ENCODE measurements at places on chromosomes 3 and 15. TPM values are rescaled to one million over a fixed set of nuclear protein-coding genes. Genes with fewer than 3 reads are reported as not detected.

- no peak for DNase-seq
Measured at GRCh38 chr3:126996905-126997304, 14.0 kb downstream of the PLXNA1 start.

GRCh38 chr3:8436661-8437287 lies 64.8 kb upstream of the LMCD1 start:
- no peak for DNase-seq

Gene ATP13A5
- not detected for total RNA-seq

- no peak for DNase-seq
Measured at GRCh38 chr15:33908406-33908805, 59.9 kb upstream of the CHRM5 start.

DNA sequence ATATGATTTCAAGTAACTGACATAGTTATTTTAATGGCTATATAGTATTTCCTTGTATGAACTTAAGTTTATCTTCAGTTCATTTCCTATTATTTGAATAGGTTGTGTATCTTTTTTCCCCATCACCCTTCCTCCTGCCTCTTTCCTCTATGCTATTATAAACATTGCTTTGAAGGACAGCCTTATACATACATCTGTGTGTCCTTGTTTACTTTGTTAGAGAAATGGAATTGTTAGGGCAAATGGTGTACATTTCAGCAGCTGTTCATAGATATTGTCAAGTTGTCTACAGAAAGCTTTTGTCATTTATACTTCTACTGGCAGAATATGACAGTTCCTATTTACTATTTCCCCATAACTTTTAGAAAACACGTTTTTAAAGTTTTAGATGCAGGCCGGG lies 18.4 kb downstream of the AKAP13 start:
- DNase-seq, result no peak

- no peak for DNase-seq
Measured at GRCh38 chr3:114350271-114350670, 56.4 kb downstream of the TIGIT start.

GRCh38 chr3:89038869-89039268 lies 68.6 kb upstream of the EPHA3 start:
- no peak for DNase-seq

GRCh38 chr15:64619880-64620839 lies 155.2 kb downstream of the RBPMS2 start:
- DNase-seq, result no peak

Gene ZNF860
- total RNA-seq, result not detected

GRCh38 chr3:108085810-108086350 lies 5.0 kb downstream of the CD47 start:
- DNase-seq, result no peak

DNA sequence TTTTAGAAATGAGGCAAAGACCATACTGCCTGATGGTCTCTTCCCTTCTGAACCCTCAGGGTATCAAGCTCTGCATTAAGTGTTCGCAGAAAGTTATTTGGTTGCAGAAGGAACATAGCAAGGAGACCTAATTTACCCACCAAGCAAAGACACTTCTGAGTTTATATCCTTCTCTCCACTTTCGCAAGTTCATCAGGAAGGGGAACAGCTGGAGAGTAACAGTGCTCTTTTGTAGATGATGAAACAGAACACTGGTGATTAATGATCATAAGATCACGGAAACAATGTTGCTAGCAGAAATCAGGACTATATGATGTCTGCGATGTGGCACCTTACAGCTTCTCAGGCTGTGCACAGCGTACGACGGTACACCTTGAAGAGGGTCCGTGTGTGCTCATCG lies 62.1 kb downstream of the NCEH1 start:
- no peak for DNase-seq

GRCh38 chr3:155948476-155948875 lies 78.0 kb downstream of the GMPS start:
- DNase-seq, result no peak

DNA sequence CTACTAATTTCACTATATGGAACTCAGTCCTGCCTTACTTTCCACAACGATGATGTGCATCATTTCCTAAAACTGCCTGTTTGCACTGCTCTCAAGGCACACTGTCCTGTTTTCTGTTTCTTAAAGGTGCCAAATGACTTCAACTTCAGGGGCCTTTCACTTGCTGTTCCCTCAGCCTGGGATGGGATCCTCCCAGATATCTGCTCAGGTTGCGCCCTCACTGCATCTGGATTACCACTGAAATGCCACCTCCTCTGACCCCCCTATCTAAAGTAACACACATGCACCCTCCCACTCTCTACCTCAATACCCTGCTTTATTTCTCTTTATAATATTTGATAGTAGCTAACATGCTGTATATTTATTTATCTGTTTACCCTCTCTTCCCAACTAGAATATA lies 123.8 kb upstream of the CMC1 start:
- DNase-seq, result no peak

- no peak for DNase-seq
Measured at GRCh38 chr3:169528289-169528688, 135.2 kb downstream of the MECOM start.
